ENCODE measurements at places on chromosomes 4 and X.

- DNase-seq, result no peak
These were observed 54.1 kb downstream of the APBB2 start for GRCh38 chr4:41160012-41160789.

GRCh38 chr4:81257021-81257420 is 42.0 kb upstream of the PRKG2 start:
- DNase-seq, result no peak

DNA sequence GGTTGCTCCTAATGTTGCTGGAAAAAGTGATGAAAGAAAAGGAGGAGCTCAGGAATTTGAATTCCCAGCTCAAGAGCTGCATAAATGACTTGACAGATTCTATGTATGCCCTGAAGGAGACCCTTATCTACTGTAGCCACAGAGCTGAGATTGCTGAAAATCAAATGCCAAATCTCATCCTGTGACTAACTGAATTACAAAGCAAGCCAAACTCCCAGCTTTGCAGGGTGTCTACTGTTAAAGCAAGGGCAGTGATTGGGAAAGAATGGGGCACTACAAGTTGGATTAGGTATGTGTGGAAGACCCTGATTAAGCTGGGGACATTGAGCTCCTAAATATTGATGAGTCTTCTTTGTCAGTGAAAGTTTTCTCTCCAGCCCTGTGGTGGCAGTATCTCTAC is 20.8 kb upstream of the SMIM9 start:
- no peak for DNase-seq

DNA sequence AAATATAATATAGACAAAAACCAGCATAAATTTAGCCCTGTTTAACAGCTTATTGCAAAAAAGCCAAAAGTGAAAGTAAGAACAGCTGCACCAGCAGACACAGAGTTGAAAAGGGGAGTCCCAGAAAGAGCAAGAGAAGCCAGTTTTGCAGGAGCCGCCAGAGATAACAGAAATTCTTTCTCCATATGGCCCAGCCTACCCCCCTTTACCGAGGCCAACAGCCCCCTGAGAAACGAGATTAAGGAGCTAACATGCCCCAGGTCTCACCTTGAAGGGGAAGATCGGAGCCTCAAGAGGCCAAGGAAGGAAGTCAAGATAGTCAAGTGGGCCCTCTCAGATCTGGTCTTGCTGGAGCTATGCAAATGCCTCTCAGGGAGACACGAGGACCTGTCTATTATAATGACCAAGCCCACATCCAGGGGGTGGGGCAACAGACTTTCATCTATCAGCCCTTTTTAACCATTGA is 4.8 kb downstream of the ACOX3 start:
- DNase-seq, result no peak

- DNase-seq, result no peak
These were observed at the start of gene FLNA for GRCh38 chrX:154374313-154375155. FLNA (minus strand) TSS chrX:154374634; CDS start chrX:154371245, 3,389 bp downstream.

GRCh38 chr4:27886120-27886519 is 1025.5 kb downstream of the STIM2 start:
- no peak for DNase-seq

- DNase-seq, result no peak
These were observed 5.1 kb downstream of the AP1S2 start for GRCh38 chrX:15849555-15849954.

DNA sequence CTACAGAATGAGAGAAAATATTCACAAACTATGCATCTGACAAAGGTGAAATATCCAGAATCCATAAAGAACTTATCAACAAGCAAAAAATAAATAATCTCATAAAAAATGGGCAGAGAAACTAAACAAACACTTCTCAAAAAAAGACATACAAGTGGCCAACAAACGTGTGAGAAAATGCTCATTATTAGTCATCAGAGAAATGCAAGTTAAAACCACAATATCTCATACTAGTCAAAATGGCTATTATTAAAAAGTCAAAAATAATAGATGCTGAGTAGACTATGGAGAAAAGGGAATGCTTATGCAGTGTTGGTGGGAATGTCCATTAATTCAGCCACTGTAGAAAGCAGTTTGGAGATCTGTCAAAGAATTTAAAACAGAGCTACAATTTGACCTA is 533.3 kb downstream of the TMA16 start:
- no peak for DNase-seq

DNA sequence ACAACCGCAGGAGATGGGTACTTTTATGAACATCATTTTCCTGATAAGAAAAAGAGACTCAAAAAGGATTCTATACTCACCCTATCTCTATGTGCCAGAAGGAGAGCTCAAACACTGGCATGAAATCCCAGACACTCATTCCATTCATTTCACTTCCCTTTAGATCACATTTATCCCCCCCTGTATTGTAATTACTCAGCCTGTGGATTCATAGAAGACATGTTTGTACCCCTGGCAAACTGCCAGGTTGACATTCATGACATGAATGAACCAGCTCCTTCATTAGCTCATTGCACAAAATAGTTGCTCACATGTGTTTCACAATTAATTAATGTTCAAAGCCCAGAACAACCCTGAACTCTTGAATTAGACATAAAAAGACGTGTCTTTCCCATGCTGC is 4.9 kb downstream of the SMR3A start:
- no peak for DNase-seq

GRCh38 chr4:180571516-180572055 is 1671.6 kb upstream of the TENM3 start:
- DNase-seq, result no peak

- no peak for DNase-seq
These were observed 159.1 kb upstream of the KIT start for GRCh38 chr4:54498661-54499111.

DNA sequence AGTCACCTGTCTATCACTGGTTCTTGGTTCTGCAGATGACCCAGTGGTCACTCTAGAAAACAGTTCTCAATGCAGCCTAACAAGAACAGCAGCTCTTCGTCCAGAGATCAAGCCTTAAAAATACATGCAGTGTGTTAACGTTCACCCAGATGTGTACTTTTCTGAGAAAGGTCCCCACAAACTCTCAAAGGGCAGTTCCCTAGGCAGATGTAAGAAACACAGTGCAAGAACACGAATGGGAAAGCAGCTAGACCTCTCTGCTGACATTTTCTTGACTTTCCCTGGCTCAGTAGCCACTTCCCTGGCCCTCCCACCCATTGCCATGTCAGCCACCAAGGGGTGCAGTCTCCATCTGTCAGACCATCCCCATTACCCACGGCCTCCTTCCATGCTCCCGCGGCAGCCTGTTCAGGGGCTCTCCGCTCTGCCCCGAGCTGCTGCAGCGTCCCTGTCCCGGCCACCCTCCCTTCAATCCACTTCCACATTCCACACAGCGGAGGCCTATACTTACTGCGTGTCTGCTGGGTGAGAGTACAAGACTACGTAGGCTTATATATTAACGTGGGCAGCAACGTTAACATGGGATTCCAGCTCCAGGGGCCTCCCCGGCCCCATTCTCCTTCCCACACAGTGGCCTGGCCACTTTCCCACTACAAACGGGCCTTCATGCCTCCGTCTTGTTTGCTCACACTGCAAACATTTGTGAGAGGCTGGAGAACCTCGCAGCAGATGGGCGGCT is 34.3 kb downstream of the IRF2 start:
- no peak for DNase-seq

DNA sequence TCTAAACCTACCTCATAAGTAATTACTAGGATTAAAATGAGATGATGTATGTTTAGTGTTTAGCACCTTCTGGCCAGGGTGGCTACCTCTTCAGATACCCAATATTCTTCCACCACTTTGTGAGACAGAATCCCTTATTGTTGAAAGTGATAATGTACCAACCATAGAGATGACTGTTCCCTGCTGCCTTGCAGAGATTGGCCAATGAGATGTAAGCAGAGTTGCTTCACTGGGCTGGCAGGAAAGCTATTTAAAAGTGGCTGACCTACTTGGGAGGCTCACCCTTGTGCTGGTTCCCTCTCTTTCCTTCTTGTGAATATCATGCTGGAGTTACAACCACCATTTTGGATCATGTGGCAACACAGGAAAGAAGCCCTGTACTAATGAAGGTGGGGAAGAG is 58.9 kb downstream of the TMEM154 start:
- DNase-seq, result no peak

- no peak for DNase-seq
These were observed 219.5 kb upstream of the DKK2 start for GRCh38 chr4:107255596-107255995.

- no peak for DNase-seq
These were observed 303.5 kb downstream of the SPRY1 start for GRCh38 chr4:123699880-123700771.

- no peak for DNase-seq
These were observed 165.7 kb upstream of the CASK start for GRCh38 chrX:42089031-42089430.

- no peak for DNase-seq
These were observed 28.9 kb downstream of the SYNPO2 start for GRCh38 chr4:118917582-118917981.

DNA sequence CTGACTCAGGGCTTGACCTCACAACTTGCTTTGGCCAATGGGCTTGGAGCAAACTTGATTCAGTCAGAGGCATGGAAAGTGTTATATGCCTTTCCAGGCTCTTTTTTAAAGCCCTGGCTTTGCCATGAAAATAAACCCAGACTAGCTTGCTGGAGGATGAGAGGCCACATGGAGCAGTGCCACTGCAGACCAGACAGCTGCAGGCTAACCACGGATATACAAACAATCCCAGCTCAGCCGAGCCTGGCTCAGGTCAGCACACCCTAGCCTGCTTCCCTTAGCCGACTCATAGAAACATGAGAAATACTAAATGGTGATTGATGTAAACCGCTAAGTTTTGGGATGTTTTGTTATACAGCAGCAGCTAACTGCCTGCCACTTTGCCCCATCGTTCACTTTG is 345.1 kb downstream of the ARHGAP10 start:
- no peak for DNase-seq

DNA sequence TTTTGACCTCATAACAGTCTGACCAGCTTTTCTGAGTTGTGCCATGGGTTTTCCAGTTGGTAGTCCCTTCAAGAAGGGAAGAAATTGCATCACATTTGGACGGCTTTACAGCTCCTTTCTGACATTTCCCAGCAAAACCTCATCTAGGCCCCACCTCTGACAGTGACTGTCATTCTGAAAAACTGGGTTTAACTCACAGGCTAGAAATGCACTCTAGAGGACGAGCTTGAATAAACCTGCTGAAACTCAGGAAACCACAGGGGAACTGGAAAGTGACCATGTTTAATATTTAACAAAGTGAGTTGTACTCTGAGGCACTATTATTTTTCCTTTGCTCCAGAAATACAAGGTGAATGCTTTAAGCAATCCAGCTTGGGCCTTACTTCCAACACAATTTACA is 434.3 kb upstream of the RASGEF1B start:
- no peak for DNase-seq

DNA sequence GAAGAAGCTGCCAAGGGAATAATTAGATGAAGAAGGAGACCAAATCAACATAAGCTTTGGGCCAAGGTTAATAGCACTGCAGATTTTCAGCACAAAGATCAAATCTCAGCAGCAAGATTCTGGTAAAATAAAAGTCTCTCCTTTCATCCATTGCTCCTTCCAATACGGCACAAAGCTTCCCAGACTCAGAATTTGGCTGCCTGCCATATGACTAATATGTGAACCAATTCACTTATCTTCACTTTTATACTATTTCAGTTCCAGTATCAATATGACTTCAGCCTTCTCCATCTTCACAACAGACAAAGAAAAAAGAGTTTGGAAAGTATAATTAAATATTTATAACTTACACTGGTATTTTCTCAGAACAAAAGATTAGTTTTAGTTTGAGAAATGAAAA is 978.3 kb upstream of the GRID2 start:
- no peak for DNase-seq

- no peak for DNase-seq
These were observed 83.8 kb downstream of the DOCK11 start for GRCh38 chrX:118579417-118579816.

GRCh38 chrX:12974305-12974795 is 560 bp upstream of the TMSB4X start:
- DNase-seq, result peak; percentile 57

GRCh38 chr4:90876296-90876695 is 749.1 kb downstream of the CCSER1 start:
- no peak for DNase-seq

DNA sequence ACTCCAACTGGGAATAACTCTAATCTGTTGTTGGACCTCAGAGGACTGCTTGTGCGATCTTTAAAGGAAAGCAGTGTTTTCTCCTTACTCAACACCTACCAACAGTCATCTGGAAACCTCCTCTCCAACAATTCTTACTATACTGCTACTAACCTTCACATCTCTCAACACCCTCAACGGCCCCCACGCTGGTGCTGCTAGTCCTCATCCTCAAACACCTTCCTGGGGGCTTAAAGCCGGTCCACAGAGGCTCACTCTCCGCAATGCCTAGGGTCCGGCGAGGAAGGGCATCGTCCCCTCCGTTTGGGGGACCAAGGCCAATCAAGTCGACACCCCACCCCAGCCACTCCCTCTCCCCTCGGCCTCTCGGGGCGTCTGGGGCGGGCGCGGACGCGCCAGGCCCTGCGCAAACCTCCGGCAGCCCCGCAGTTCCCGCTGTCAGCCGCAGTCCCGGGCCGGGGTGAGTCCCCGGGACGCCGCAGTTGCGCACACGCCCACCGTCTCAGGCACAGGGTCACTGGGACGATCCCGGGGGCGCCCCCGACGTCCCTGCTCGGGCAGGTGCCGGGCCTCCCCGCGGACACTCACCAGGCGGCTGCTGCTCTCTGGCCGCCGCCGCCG is 418 bp downstream of the TAB3 start:
- DNase-seq, result no peak

DNA sequence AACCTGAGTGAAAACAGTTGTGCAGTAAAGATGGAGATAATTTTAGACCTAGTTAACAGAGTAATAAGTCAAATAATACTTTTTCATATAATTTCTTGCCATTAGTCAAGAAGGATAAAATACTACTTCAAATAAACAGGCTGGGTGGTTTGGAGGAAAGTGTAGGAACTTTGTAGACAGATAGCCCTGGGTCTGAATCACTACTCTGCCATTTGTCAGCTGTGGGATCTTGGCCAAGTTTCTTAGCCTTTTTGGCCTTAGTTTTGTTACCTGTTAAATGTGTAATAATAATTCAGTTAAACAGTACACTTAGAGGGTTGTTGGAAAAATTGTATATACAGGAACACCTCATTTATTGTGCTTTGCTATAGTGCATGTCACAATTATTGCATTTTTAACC is 163.7 kb downstream of the NPNT start:
- no peak for DNase-seq

- DNase-seq, result no peak
These were observed 1588.9 kb upstream of the PCDH7 start for GRCh38 chr4:29131304-29131703.

DNA sequence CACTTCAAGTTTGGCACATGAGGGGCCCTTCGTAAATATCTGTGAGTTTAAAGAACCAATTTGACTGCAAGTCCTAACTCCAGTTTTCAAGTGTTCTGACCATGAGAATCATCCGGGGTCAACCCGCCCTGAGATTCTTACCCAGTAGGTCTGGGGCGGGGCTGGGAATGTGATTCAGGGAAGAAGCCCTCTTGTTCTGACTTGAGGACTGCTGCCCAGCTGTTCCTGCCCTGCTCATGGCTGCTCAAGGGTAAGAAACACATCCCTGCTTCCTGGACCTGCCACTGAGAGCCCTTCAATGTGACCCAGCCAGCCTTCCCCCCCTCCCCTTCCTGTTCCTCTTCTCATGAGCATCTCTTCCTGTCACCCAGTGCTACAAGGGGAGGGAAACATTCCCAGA is 92.7 kb upstream of the PGRMC2 start:
- DNase-seq, result no peak

Measured in stimulated activated CD4-positive, alpha-beta T cell treated with anti-CD3 and anti-CD28 coated beads, Interleukin-15, amount 100 ng/mL, for 48 hours (primary cell).